ENCODE measurements at places on chromosomes 6 and 20.

DNA sequence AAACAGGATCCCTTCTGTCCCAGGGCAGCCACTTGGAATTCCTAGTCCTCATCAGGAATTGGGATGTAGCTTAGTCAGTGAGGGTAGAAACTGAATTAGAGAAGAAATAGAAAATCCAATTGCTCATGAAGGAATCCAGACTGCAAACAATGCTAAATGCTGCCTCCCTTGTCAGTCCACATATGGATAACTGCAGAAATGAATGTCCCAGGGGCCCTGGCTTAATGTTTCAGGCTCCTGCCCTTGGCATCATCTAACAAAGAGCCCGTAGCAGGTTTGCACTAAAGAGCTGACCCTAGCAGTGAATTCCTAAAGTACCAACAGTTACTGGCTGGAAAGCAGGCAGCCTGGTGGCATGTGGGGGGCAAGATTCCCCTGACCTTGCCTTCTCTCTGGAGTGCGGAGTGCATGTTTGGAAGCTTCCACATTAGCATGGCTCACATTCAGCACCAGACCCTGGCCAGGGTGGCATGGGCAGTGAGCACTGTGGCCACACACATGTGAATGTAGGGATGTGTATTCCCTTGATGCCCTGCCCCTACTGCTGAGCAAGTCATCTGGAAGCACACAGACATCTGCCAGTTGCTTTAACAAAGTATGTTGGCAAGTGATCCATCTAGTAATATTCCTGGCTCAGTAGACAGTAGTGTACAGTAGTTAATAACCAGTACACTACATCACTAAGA lies 394.5 kb downstream of the CDC5L start:
- no peak for DNase-seq

DNA sequence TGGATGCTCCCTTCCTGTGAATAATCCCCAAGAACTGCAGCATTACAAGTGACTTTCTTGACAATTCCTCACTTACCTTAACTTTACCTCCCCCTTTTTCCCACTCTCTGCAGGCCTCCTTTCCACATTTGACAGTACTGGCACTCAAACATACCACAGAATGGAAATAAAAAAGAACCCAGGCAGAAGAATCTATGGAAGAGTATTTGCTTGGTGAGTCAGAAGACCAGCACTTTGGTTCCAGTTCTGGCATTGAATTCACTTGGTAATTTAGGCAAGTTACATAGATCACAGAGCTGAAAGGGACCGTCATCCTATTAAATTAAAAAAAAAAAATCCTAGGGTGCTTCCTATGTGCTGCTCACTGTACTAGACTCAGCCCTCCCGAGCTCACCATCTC lies 55.0 kb downstream of the BTBD9 start:
- no peak for DNase-seq

DNA sequence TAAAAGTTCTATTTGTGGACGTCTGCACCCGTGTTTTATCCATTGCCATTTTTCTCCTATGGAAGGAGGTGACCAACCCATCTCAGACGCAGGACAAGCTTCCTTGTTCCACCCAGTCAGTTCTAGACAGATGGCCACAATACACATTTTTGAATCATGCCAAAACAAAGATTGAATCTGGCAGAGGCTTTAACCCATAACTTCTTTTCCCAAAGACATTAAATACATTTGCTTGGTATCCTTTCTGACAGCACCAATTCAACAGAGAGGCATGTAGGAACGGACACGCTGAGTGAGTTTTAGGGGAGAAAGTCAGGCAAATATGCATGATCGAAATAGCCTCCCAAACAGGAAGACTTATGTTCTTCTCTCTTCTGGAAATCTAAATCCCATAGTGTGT lies 552.7 kb upstream of the AGPAT4 start:
- DNase-seq = no peak

- no peak for DNase-seq
Measured at GRCh38 chr6:3571836-3572235, 115.0 kb upstream of the SLC22A23 start.

DNA sequence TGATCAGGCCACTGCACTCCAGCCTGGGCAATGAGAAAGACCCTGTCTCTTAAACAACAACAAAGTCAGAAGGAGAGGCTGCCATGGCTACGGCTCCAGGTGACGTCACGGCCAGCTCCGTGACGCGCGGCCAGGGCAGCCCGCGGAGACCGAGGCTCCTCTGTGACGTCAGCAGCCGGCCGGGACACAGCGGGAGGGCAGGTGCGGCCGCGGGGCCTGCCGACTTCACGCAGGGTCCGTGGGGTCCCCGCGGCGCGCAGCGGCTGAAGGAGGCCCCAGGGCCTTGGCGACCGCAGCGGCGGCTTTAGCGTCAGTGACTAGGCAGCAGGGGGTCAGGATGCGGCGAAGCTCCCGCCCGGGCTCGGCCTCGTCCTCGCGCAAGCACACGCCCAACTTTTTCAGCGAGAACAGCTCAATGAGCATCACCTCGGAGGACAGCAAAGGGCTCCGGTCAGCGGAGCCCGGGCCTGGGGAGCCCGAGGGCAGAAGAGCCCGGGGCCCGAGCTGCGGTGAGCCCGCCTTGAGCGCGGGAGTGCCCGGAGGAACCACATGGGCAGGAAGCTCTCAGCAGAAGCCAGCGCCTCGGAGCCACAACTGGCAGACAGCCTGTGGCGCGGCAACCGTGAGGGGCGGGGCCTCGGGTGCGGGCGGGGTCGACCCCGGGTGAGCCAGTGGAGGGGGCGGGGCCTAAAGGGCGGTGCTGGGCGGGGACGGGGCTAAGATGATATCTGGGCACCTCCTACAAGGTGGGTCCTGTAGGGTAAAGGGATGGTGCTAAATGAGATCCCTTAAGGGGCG lies at the start of gene SPAG4:
Gene SPAG4, plus strand, starts transcription at position 163 of the 798 bp plus-strand sequence. Its CDS starts 175 bp downstream, at position 338.
- DNase-seq = peak; percentile 97

DNA sequence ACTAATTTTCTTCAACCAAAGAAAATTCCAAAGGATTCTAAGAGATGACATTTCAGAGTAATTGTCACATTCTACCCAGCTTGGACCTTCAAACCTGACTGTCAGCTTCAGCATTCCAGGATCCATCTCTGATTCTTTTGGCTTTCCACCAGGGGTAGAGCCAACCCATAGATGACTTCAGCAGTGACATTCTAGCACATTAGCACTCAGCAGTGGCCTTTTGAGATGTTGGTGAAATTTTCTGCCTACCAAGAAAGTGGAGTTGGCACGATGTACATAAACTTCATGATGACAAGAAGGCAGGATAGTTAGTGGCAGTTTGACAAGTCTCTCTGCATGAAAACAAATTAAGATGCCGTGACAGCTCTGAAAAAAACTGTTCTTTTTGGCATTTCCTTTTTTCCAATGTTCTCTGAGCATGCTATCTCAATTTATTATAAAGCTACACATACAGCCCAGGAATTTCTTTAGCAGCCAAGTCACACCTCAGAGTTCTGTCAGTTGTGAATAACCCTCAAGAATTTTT lies 466.5 kb upstream of the RNF217 start:
- DNase-seq = no peak

GRCh38 chr6:38792356-38792755 lies 77.2 kb downstream of the DNAH8 start:
- no peak for DNase-seq

- DNase-seq = no peak
Measured at GRCh38 chr20:35040646-35041045, 52.0 kb downstream of the TRPC4AP start.

DNA sequence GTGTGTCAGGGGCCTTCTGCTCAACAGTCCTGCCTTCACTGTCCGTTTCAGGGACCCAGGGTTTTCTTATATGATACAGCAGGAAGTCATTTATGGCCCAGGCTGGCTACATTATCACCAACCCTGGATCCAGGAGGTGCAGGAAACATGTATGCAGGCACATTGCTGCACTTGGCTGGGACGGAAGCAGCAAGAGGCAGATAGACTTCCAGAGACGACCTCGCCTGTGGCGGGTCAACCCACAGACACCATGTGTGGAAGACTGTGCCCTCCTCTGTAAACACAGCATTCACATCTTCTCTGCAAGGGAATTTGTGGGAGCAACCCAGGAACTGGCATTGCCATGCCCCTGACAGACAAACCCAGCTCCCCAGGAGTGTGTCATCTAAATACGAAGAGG lies 43.7 kb downstream of the TBC1D7 start:
- no peak for DNase-seq

- no peak for DNase-seq
Measured at GRCh38 chr6:46258249-46258648, 87.5 kb upstream of the ENPP5 start.

- DNase-seq = no peak
Measured at GRCh38 chr6:27091661-27092315, 155.7 kb upstream of the PRSS16 start.

GRCh38 chr20:47815866-47816265 lies 30.6 kb upstream of the SULF2 start:
- no peak for DNase-seq

- DNase-seq = no peak
Measured at GRCh38 chr6:15327271-15327670, 81.4 kb downstream of the JARID2 start.

DNA sequence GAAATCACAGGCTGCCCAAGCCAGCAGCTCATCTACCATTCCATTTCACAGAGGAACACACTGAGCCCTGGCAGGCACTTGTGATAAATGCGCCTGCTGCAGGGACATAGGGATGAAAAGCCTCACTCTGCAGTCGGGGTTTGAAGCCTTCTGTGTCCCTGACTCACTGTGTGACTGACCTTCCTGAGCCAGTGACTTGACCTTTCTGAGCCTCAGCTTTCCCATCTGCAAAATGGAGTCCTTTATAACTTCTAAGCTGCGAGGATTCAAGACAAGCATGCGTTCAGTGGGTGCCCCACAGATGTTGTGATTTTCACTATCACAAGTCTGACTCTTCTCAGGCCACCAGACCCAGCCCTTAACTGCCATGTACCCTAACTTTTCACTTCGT lies 5.5 kb downstream of the TGM2 start:
- no peak for DNase-seq

DNA sequence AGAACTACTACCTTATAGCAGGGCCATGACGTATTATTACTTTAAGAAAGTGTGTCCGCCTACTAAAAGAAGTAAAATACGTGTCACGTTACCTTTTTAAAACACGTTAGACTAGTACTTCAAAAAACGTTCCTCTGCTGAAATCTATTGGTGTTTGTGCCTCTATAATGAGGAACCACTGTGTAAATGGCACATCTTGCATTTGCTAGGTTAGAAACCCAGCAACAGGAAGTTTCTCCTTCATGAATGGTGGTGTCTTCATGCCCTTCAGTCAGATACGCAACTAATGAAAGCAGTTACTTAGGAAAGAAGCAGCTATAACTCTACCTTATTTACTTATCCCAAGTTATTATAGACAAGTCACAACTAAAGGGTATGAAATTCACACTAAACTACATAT lies 343.5 kb downstream of the RNGTT start:
- no peak for DNase-seq

DNA sequence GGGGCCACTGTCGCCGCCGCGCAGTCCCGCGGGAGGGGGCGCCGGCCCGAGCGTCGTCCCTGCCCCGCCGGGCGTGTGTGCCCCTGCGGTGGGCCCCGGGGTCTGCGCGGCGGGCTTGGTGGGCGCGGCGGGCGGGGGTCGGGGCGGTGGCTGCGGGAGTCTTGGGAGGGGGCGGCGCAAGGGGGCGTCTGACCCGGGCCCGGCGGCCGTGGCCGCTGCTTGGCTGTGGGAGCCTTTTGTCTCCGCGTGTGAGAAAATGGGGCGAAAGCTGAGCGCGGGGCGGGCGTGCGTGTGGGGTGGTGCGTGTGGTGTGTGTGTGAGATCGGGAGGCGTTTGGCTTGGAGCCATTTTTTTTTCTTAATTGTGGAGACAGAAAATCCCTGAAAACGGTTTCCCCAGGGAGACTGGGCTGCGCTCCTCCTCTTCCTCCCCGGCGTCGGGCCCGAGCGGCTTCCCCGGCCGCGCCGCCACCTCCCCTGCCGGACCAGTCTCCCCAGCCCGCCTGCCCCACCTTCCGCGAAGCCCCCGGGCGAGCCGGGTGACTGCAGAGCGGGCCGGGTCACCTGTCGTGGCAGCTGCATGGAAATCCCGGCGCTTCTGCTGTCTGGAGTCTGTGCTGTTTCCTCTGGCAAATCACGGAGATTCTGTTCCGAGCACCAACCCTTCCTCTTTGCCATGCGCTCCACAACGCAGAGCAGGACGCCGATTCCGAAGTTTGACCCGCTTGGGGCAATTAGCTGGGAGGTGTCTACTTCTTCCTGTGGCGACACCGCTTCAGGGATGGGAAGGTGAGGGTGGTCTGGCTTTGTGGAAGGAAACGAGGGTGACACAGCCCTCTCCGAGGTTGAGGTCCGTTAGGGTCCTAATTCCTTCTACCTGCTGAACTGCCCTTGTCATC lies 64.4 kb downstream of the GTF2H5 start:
- DNase-seq = peak; percentile 85

DNA sequence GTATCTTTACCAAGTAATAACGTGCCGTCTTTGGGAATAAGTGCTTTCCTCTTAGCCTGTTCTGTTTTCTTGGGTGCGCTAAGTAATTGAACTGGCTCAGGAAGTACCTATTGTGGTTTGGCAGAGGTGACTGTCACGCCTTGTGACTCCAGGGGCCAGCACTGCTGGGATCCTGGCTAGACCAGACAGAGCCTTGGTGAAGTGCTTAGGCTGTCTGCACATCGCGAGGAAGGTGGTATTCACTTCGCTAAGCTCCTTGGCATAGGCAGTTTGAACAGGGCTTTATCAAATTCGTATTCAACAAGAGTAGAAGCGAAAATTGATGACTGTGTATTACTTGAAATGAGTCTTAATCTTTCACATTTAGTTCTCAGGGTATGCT lies 17.6 kb downstream of the PRDM1 start:
- DNase-seq = no peak

GRCh38 chr6:129500958-129501739 lies 208.8 kb downstream of the ARHGAP18 start:
- DNase-seq = no peak

- no peak for DNase-seq
Measured at GRCh38 chr6:136401749-136402148, 112.1 kb upstream of the BCLAF1 start.

DNA sequence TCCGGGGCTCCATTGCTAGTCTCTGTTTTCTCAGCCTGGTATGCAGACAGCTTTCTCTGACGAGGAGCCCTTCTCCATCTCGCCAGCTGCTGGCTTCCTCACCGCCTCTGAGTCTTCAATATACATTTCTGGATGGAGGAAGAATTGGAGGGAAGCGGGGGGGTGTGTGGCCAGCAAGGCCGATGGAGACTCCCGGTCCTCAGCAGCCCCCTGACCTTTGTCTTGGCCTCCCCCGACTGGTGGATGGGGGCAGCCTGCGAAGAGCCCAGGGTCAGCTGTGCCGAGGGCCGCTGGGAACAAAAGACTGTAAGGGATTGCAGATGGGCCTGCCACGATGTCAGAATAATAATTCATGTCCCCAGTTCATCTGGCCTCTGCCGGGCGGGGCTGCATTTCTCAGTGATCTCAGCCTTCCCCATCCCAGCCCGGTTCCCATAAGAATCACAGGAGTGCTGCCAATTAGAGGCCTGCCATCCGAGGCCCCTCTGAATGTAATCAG lies 54.3 kb upstream of the STX16 start:
- no peak for DNase-seq

GRCh38 chr6:67369679-67370078 lies 1265.4 kb upstream of the ADGRB3 start:
- no peak for DNase-seq
